ENCODE measurements at places on chromosomes 2 and 18. TPM values are rescaled to one million over a fixed set of nuclear protein-coding genes. Genes with fewer than 3 reads are reported as not detected.

GRCh38 chr2:54510916-54511315 lies 54.8 kb downstream of the SPTBN1 start:
- DNase-seq: no peak

DNA sequence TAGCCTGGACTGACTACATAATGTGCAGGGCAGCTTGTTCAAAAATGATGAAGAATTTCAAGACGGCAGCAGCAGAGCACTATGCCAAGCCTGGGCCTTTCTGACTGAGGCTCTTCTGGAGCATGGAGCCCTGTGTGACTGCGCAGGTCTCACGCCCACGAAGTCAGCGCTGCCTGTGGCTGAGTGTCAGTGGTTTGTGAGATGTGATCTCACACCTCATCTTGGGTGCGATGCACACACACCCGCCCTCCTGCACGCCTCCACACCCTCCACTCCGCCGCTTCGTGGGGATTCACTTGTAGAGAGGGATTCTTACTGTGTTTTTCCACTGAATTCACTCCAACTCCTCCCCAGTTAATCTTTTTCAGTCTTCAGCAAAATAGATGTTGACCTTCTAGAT lies 103.9 kb downstream of the VIT start:
- no peak for DNase-seq

C1GALT1C1L gene
- 0.36 TPM for total RNA-seq

POTEJ gene
- not detected for total RNA-seq

STARD6 gene
- not detected for total RNA-seq

PRKAG3 gene
- total RNA-seq: 0.41 TPM
